ENCODE measurements at places on chromosomes 12 and 14. TPM values are rescaled to one million over a fixed set of nuclear protein-coding genes. Genes with fewer than 3 reads are reported as not detected.

DNA sequence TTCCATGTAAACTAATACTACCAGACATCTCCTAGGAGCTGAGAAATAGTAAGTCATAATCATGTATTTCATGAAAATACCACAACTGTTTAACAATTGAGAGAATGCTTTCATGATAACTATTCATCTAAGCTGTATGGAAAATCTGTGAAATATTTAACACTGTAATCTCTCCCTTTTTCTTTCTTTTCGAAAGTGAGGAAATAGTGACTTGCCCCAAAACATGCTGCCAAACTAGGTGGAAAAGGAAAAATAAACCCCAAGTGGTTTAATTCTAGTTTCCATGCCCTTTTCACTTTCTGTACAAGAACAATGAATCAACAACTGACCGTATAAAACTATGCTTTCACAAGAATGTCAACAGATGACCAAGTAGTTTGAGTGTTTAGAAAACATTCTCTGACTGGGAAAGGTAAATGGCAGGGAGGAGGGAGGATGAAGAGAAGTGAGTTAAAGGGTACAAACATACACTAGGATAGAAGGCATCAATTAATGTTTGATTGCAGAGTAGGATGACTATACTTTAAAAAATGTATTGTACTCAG, 147.5 kb upstream of the AVPR1A start:
- no peaks in the 10 kb centered on the region for H3K4me1 ChIP-seq
- H3K4me3 ChIP-seq: no peak overlapping the region
- no peaks in the 10 kb centered on the region for H3K36me3 ChIP-seq
- H3K27me3 ChIP-seq: no peaks in the 10 kb centered on the region
- no peak overlapping the region for H3K27ac ChIP-seq
- DNase-seq: no peak

DNA sequence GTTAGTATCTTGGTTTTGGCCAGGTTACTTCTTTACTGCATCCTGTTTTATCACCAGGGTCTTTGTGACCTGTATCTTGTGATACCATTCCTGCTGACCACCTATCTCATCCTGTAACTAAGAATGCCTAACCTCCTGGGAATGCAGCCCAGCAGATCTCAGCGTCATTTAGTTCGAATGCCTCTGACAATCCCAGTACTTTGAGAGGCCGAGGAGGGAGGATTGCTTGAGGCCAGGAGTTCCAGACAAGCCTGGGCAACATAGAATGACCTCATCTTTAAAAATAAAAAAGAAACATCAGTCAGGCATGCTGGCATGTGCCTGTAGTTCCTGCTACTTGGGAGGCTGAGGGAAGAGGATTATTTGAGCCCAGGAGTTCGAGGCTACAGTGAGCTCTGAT, 206.5 kb downstream of the SUDS3 start:
- H3K36me3 ChIP-seq: no peaks in the 10 kb centered on the region
- H3K27ac ChIP-seq: no peak overlapping the region
- DNase-seq: no peak
- no peaks in the 10 kb centered on the region for H3K27me3 ChIP-seq

The IAPP gene
- not detected for polyA plus RNA-seq

The CNOT2 gene
- polyA plus RNA-seq: 126 TPM

The NFE2 gene
- polyA plus RNA-seq: 1.6 TPM
